ENCODE measurements at places on chromosomes 16 and 17.
A peak's percentile ranks its signal among the peaks of the same experiment; 100 is the strongest.

- no peak for DNase-seq
Observed at GRCh38 chr17:8124350-8125153, 646 bp upstream of the HES7 start.

DNA sequence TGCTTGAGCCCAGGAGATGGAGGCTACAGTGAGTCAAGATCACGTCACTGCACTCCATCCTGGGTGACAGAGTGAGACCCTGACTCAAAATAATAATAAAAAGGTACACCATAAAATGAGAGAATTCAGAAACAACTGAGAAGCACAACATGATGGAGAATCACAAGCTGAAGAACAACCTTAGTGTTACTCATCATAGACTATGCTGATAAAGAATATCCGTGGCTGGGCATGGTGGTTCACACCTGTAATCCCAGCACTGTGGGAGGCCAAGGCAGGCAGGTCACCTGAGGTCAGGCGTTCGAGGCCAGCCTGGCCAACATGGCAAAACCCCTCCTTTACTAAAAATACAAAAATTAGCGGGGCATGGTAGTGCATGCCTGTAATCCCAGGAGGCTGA lies 16.0 kb downstream of the CREBBP start:
- no peak for DNase-seq

GRCh38 chr17:57949649-57950048 lies 5.6 kb downstream of the CUEDC1 start:
- no peak for DNase-seq

GRCh38 chr17:9916108-9916507 lies 11.0 kb upstream of the RCVRN start:
- no peak for DNase-seq

DNA sequence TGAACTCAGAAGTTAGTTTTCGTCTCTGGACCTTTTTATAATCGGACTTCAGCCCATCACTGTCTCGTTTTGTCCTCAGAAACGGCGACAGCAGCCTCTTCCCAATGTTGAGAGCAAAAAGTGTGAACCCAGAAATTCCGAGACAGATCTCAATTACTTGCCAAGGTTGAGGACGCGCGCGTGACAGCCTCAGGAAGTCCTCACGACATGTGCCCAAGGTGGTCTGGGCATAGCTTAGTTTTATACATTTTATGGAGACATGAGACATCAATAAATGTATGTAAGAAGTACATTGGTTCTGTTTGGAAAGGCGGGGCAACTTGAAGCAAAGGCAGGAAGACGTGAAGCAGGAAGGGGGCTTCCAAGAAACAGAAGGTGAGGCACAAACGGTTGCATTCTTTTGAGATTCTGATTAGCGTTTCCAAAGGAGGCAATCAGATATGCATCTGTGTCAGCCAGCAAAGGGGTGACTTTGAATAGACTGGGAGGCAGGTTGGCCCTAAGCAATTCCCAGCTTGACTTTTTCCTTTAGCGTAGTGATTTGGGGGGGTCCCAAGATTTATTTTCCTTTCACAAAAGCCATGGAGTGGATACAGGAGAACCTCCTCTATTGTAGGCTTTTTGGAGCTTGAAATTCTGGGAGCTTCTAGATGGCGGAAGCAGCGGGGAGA lies 583 bp upstream of the ZNF747 start:
- no peak for DNase-seq

DNA sequence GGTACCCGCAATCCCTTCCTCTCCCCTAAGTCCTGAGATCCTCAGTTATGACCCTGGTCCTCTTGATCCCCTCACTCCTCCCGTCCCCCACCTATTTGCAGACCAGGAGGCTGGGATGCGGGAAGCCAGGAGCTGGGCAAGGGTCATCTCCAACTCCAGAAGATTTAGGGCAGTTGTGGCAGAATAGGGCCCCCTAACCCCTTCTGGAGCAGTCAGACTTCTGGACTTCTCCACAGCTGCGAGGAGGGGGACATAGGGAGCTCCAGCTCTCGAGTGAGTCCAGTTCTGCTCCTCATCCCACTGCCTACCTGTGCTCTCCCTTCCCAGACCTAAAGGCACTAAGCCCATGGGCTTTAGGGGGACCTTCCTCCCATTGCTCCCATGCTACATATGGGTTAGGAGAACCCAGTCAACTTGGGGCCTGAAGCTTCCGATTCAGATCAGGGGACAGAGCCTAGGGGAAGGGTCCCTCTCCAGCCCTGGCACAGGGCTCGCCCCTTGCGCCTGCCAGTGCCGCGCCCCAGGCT lies 1.3 kb downstream of the WNK4 start:
- DNase-seq: no peak

DNA sequence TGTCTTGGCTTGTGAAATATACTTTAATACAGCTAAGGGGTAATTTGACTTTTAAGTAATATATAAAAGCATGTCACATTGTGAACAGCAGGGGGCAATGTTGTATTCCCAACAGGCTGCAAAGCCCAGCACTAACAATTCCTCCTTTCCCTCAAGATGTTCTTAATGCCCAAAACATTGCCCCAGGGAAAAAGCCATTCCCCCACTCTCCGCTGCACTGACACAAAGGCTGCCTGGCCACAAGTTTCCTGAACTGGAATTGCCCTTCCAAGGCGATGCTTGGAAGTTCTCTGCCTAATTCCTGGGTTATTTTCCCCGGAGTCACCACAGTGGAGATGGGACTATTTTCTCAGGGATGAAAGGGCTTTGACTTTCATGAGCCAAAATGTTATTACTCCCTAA lies 27.2 kb downstream of the CLEC16A start:
- DNase-seq: no peak

- no peak for DNase-seq
Observed at GRCh38 chr17:45016823-45017222, 34.6 kb downstream of the DCAKD start.

DNA sequence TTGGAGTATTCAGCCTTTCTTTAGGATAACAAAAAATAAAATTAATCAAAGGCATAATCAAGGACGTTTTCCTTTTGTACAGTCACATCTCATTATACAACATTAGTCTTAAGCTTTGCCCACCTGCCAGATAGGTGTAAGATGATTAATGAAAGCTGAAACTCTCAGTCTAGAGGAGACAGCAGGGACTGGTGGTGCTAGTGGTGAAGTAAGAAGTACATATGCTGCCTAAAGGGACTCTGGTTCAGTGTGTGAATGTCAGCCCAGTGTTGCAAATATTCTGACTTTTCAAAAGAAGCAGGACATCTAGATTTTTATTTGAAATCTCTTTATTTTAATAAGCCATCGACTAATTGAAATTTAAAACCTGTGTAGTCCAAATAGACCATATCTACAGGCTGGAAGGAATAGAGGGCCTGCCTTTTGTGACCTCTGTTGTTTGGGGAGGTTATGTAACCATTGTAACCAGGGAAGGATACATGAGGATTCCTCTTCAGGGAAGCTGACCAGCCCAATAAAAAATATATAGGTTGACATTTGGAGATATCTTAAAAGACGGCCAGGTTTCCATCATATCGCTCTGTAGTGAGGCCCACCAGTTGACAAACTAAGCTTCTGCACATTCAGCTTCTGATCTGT lies 54.1 kb downstream of the FTO start:
- no peak for DNase-seq

- no peak for DNase-seq
Observed at GRCh38 chr16:75402159-75402820, 31.0 kb downstream of the CFDP1 start.

GRCh38 chr17:56593086-56593645 lies 333 bp upstream of the NOG start:
- peak; percentile 7 for DNase-seq

DNA sequence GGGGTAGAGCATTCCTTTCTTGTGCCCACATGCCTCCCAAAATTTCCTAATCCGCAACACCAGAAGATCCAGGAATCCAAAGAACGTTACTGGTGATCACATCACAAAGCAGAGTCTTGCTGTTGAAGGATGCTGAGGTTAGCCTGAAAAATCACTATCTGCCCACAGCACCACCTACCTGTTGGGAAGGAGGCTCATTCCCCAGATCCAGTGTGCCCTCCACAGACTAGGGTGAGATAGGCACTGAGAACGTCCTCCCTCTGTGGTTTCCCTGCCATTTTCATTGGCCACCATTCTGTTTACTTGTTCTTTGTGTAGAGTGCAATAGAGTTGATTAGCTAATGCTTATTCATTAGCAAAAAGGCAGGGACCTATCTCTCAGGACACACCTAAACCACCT lies 30.3 kb downstream of the RCVRN start:
- DNase-seq: no peak

DNA sequence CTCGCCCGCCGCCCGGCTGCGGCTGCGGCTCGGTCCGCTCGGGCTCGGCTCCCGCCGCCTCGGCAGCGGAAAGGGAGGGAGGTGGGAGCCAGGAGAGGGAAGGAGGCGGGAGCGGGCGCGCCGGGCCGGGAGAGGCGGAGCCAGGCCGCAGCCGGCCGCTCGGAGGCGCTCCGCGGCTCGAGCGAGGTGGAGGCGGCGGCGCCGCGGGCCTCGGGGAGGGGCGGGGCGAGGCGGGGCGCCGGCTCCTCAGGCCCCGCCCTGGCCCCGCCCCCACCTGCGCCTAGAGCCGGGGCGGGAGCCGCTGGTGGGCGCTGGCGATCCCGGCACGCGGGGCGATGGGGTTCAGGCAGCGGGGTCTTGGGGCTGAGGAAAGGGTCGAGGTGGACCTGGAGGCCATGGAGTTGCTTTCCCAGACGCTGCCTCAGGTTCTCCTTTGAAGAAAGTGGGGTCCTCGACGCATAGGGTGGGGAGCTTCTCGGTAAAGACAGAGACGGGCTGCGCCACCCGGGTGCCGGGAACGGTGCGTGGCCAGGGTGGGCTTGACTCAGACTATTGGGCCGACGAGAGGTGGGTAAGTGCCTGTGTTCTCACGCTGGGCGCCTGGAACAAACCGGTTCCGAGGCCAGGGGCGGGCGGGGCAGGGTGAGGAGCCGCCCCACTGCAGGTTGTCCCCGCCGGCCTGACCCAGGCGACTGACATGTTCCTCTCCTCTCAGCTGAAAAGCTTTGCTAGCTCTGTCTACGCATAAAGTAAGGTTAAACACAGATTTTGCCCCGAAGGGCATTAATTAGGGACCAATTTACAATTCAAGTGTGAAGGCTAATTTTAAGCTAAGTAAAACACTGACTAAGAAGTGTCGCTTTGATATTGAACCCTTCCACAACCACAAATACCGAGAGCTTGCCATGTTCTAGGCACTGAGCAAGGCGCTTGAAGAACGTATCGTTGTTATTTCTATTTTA lies at the start of gene CMTM4:
Gene CMTM4 (minus strand): TSS at position 75 of the 962 bp plus-strand sequence. CDS start 218 bp downstream, outside the sequence.
- DNase-seq: peak; percentile 64

DNA sequence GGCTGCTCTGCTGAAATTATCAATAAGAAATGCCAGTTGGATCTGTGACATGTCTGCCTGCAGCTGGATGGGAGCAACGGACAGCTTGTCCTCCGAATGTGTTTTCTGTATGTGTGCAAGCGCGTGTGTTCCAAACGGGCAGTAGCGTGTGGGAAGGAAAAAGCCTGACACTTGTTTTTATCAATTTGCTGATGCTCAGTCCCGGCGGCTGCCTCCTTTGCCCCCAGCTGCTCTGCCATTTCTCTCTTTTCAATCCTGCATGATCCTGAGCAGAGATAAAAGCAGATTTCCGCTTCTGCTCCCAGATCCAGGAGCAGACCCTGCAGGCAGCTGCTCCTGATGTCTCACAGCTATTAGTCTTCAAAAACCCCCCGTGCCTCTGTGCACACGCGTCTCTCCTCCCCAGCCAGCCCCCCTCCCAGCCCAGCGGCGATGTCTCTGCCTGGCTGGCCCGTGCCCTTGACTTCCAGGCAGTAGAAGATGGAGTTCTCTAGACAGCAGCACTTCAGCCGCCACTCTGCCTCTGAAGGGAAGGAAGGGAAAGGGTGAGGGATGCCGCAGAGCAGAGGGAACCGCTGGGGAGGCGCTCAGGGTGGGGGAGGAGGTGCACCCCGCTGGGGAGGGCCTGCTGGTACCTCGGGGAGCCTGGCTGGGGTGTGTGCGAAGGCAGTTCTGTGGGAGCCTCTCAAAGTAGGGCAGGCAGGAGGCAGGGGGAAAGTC lies 4.1 kb downstream of the PRCD start:
- DNase-seq: no peak

- DNase-seq: no peak
Observed at GRCh38 chr16:76118344-76118743, 158.9 kb upstream of the CNTNAP4 start.

Measured in stimulated activated CD4-positive, alpha-beta T cell treated with anti-CD3 and anti-CD28 coated beads, Interleukin-4, amount 100 ng/mL, for 48 hours (primary cell).